ENCODE measurements at places on chromosomes 11 and 22.
A peak's percentile ranks its signal among the peaks of the same experiment; 100 is the strongest.

- no peak for DNase-seq
These were observed 31.6 kb downstream of the BRSK2 start for GRCh38 chr11:1421291-1421690.

DNA sequence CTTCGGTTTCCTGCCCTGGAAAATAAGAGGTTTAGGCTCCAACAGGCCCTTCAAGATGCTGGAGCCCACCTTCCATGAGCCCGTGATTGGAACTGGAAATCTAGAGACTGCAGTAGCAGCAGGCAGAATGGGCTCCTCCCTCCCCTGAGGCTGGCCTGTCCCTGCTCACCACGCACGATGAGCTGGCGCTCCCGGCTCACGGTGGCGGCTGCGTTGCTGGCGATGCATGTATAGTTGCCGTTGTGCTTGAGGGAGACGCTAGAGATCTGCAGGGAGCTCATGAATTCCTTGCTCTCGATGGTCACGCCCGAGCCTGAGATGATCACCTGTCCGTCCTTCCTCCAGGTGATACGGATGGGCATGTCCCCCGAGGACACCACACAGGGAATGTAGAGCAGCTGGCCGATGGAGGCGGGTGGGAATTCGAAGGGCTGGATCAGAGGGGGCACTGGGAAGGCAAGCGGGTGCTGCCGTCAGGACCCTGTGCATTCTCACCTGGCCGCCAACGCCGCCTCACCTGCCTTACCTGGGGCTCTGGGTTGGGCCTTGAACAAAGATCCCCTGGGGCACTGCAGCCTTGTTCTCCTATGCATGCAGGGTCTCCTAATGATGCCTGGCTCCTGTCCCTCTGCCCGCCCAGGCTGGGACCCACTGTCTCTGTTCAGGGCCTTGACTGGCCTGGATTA, 177.8 kb downstream of the CEP164 start:
- DNase-seq = no peak

DNA sequence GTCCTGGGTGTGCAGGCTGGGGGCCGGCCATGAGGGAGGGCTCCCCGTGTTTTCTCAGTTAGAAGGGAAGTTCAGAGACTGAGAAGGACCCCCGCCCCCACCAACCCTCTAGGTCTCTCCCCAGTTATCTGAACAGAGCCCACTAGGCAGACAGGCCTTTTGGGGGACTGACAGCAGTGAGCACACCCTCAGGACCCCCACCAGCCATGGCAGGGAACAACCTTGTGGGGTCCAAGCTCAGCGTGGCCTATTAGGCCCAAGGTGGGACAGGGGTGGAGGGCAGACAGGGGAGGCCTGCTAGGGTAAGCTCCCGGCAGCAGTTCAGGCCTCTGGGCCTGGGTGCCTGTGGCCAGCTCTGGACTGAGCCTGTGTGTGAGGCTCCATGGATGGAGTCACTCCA, 5.6 kb downstream of the LRRC75B start:
- no peak for DNase-seq

GRCh38 chr11:76800466-76801200, 17.5 kb downstream of the TSKU start:
- no peak for DNase-seq

DNA sequence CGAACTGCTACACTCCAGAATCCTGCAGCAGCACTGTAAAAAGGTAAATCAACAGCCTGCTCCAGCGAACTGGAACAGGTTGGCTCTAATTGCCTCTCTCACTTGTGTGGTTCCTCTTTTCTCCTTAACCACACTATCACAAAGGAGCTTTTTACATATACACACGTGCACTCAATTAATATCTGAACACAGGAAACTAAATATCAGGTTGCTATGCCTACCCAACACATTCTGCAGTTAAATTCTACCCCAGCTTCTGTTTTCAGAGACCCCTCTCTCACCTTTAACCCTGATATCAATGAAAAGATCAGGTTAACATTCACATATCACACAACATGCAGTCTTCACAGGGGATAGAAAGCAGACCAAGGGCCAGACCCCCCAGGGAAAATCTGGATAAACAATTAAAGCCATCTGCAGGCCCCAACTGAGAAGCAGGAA, 11.0 kb downstream of the RBFOX2 start:
- DNase-seq = no peak

DNA sequence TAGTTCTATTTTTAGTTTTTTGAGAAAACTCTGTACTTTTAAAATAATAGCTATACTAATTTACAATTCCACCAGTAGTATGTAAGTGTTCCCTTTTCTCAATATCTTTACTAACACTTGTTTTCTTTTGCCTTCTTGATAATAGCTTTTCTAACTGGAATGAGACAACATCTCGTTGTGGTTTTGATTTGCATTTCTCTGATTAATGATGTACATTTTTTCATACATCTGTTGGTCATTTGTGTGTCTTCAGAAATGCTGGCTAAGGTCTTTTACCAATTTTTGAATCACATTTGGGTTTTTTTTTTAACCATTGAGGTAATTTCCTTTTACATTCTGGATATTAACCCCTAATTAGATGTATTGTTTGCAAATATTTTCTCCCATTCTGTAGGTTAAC, 258.9 kb downstream of the DYNC2H1 start:
- DNase-seq = no peak

- DNase-seq = peak; percentile 57
These were observed 60.3 kb upstream of the POU2AF2 start for GRCh38 chr11:111185266-111185665.

DNA sequence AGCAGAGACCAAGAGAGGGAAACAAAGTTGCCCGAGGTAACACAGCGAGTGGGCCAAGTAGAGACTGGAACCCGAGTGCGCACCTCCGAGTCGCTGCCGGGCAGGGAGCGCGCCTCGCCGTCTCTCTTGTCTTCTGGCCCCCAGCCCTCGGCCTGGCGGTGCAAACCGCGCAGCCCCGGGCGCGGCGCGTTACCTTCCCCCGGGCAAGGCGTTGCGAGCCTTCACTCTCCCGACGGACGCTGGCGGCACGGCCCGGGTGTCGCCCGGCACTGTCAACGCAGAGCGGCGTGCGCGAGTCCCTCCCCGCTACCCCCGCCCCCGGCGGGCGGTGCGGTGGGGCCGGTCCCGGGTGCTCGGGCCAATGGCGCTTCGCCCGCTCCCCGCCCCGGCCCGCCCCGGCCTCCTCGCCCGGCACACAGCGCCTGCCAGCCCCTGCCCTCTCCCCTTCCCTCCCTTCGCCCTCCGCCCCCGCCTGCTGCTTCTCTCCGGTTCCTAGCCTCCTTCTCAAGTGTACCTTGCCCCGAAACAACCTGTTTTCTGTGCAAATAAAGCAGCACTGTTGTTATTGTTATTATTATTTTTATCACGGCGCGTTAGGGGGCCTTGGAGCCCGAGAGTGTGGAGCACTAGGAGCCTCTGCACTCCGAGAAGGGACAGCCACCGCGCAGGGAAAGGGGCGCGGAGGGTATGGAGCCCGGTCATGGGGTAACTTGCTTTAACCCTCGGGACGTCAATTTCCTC, at the start of gene SYTL2:
Gene SYTL2, minus strand, starts transcription at position 271 of the 741 bp plus-strand sequence. CDS start 53,416 bp downstream, outside the sequence.
- DNase-seq = peak; percentile 50

- DNase-seq = no peak
These were observed 5.6 kb downstream of the ZBTB16 start for GRCh38 chr11:114065094-114065493.

DNA sequence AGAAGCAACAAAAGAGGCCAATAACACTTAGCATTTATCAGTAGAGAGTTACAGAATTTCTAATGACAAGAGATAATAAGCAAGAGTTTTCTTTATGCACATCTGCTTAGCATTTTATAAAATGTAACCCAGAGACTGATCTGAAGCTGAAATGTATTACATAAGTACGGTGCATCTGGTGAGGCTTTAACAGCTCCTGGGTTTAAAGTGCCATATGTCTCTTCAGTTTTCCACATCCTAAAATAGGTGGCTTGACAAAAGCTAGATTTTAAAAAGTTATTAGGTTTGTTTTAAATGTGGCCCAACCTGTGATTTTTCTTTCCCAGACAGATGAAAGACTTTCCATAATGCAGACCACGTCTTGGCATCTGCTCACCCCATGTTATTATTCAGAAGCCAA, 620.7 kb upstream of the ARHGAP42 start:
- DNase-seq = no peak

- no peak for DNase-seq
These were observed 295.0 kb downstream of the NTM start for GRCh38 chr11:131665344-131665968.

DNA sequence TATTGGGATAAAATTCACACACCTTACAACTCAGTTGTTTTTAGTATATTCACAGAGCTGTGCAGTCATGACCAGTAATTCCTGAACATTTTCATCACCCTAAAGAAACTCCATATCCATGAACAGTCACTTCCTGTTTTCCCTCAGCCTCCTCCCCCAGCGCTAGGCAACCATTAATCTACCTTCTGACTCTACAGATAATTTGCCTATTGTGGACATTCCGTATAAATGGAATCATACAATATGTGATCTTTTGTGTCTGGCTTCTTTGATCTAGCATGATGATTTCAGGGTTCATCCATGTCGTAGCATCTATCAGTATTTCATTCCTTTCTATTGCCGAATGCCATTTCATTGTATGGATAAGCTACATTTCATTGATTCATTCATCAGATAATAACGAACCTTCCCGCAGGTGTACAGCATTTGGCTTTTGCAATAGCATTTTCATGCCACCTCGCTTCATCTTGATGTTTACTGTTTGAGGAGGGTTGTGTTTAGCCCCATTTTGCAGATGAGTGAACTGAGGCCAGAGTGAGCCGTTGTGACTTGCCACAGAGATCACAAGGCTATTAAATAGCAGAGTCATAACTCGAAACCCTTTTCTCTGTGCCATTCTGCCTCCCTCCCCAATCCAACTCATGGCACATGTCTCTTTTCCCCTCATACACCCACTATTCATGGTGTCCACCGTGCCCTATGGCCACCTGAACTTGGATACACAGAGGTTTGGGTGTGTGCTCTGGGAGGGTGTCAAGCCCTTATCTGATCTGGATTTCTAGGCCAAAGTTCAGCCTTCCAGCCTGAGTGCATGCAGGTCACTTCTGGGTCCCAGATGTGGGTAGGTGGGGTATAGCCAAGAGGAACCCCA, 11.1 kb upstream of the MYH9 start:
- DNase-seq = peak; percentile 75

DNA sequence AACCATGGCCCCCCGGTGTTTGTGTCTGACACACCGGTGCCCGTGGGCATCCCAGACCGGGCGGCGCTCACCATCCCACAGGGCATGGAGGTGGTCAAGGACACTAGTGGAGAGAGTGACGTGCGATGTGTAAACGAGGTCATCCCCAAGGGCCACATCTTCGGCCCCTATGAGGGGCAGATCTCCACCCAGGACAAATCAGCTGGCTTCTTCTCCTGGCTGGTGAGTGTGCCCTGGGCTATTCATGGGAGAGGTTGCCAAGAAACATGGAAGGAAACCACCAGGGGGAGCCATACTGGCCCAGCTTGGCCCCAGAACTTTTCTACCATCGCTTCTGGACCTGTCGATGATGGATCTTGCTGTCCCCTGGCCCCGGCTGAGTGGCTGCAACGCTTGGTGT, 36.5 kb downstream of the PRDM11 start:
- DNase-seq = no peak

DNA sequence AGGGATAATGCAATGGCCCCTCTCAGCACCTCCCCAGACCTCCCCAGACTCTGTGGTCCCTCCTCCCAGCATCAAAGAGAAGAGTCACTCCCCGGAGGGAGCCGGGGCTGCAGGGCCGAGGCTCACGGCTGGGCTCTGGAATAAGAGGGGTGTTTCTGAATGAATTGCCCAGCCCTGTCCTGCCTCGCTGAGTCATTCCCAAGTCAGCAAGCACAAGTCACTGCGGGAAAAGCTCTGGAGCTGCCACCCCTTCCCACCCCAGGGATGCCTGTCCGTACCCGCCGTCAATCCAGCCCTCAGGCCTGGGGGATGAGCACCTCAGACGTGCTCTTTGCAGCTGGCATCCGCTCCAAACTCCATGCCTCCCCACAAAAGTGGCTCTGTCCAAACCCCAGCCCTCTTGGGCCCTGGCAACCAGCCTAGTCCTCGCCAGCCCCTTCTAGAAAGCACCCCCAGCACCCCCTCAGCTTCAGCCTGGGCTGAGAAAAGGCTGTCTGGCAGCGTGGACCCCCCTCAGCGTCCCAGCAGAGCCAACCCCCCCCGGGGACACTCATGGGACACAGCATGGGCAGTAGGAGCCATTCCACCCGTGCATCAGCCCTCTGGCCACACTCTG, 22.7 kb downstream of the CELSR1 start:
- peak; percentile 59 for DNase-seq

- DNase-seq = no peak
These were observed 6.4 kb upstream of the CCDC88B start for GRCh38 chr11:64333556-64333955.

DNA sequence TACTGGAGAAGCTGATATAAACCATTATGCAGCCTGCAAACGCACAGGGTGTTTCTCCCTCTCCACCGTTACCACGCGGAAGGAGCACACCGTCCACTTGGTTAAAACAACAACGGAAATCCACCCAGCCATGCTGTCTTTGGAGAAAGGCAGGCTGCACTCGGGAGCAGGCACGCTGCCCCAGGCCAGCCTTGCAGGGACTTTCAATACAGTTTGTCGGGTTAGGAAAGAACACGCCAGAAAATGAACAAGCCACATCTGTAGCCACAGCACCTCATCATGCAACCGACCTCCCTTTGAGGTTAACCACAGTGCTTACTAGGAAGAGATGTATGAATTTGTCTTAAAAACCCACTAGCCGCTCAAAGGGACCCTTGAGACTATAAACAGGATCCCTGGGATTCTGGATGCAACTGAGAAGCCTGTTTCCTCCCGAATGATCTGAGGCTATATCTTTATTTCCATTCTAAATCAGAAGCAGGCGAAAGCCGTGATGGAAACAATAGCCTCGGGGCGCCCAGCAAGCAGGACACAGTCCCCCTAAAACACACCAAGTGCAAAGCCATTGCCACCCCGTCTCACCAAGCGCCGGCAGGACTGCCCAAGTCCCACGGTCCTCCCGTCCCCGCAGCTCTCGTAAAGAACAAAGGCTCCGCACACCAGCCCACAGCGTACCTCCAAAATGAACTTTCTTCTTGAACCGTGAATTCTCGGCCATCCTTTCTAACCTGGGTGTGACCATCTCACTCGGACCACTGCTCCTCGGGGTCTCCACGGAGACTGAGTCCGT, 318.9 kb downstream of the CTTN start:
- DNase-seq = peak; percentile 9

DNA sequence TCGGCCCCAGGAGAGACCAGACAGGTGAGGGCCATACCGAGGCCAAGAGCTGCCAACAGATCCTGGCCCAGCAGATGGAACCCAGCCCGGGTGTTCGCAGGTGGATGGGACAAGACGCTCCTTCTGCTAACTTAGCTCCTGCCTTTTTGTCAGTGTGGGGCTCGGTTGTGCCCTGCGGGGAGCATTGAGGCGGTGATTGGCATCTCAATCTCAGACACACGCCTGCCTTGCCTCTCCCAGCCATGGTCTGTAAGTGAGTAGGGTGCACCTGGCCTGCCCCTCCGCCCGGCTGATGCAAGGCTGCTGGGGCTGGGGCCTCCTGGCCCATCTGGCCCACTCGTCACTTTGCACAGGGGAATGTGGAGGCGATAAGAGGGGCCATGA, 350.1 kb downstream of the TBC1D22A start:
- no peak for DNase-seq

GRCh38 chr11:134120921-134121526, 52.2 kb downstream of the JAM3 start:
- no peak for DNase-seq

- DNase-seq = peak; percentile 34
These were observed 21.7 kb downstream of the SLC25A17 start for GRCh38 chr22:40797427-40797826.

- no peak for DNase-seq
These were observed 1.6 kb downstream of the PPP2R1B start for GRCh38 chr11:111764621-111765020.

Measured in astrocyte of the spinal cord (primary cell).